ENCODE measurements at places on chromosomes 11 and 22.
A peak's percentile ranks its signal among the peaks of the same experiment; 100 is the strongest.

GRCh38 chr22:33124471-33124870 lies 66.3 kb upstream of the SYN3 start:
- DNase-seq = no peak

DNA sequence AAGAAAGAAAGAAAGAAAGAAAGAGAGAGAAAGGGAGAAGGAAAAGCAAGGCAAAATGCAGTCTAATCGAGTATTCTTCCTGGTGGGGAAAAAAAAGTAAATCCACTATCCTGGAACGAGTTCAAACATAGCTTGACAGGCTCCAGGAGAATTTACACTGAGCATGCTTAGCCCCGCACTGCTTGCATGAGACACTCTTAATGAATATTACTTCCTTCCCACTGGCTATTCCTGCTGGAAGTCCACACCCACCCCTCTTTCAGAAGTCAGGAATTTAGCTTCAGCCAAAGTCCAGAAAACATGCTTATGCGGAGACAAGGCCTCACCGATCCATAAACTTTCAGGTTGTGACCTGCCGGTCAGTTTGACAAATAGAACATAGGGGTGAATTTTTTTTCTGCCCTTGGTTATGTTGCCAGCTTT lies 251.8 kb upstream of the BLID start:
- peak; percentile 86 for DNase-seq

DNA sequence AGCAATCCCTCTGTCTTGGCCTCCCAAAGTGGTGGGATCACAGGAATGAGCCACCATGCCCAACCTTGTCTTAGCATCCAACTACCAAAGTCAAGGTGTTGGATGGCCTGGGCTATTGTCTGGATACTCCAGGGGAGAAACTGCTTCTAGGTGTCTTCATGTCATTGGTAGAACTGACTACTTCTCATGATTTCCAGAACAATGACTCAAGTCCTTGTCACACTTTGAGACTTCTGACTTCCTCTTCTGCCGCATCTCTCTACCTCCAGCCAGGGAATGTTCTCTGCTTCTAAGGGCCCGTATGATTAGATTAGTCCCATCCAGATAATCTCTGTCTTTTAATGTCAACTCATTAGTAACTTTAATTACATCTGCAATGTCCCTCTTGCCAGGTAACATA lies 30.6 kb downstream of the APOL6 start:
- no peak for DNase-seq

DNA sequence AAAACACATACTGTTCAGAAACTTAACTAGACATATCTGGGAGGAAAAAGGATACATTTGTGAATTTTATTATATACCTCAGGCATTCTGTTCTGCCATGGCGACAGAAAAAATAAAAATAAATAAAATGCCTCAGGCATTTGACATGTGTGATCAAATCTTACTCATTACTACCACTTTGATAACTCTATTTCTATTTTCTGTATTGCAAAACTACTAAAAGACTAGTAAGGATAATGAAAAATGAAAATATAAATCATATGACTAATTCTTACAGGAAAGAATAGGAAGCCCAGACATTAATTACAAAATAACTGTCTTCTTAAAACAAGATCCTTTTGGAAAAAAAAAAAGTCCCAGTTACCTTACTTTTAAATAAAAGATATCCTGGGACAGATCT lies 5.3 kb downstream of the PICALM start:
- no peak for DNase-seq

- no peak for DNase-seq
Observed at GRCh38 chr11:112911124-112911523, 50.1 kb upstream of the NCAM1 start.

DNA sequence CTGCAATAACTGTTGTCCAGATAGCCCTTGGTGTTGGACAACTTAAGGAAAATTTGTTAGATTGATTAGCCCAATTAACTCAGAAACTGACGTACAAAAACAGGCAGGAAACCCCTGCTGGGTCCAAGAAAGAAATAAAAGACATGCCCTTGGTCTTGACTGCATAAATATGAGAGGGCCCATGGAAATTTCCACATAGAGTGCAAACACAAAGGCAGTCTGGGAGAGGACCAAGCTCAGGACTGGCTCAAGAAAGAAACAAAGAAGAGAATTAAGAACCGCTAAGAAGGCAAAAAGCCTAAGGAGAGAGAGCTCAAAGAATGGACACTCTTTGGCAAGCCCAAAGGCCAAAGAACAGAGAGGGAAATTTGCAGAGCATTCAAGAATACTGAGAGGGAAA lies 1243.9 kb downstream of the LRRC4C start:
- no peak for DNase-seq

- no peak for DNase-seq
Observed at GRCh38 chr22:36871669-36872081, 10.9 kb downstream of the NCF4 start.
